ENCODE measurements at places on chromosomes 5 and 9.
A peak's percentile ranks its signal among the peaks of the same experiment; 100 is the strongest.

DNA sequence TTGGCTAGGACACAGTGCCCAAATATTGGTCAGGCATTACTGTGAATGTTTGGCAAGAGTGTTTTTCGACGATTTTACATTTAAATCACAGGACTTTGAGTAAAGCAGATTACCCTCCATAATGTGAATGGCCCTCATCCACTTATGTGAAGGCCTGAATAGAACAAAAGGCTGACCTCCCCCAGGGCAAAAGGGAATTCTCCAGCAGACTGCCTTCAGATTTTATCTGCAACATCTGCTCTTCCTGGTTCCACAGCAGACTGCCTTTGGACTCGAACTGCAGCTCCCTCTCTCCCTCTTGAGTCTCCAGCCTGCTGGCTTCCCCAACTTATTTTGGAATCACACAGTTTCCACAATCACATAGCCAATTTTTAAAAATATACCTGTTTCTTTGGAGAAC lies 7.1 kb upstream of the TMEM215 start:
- DNase-seq, result no peak

DNA sequence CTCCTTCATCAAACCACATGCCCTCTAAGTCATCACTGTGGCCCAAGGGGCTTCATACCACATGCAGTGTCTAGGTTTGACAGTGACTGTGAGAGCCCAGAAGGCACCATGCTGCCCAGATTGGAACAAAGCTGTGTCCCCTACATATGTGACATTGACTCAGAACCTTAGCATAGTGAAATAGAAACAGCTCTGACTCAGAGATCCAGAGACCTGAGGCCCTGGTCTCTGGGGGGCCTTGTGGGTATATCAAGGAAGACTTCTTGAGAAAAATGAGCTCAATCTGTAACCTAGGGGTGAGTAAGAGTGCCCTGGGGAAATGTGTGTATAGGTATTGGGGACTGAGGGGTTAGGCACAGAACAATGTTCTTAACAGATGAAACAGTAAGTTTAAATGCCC lies 7.1 kb upstream of the ENTREP1 start:
- no peak for DNase-seq

- DNase-seq, result no peak
These were observed 95.4 kb upstream of the RETREG1 start for GRCh38 chr5:16712178-16712577.

GRCh38 chr5:39376293-39376714 lies 12.0 kb upstream of the C9 start:
- DNase-seq, result no peak

GRCh38 chr5:146541958-146542849 lies 26.2 kb upstream of the GPR151 start:
- peak; percentile 88 for DNase-seq

DNA sequence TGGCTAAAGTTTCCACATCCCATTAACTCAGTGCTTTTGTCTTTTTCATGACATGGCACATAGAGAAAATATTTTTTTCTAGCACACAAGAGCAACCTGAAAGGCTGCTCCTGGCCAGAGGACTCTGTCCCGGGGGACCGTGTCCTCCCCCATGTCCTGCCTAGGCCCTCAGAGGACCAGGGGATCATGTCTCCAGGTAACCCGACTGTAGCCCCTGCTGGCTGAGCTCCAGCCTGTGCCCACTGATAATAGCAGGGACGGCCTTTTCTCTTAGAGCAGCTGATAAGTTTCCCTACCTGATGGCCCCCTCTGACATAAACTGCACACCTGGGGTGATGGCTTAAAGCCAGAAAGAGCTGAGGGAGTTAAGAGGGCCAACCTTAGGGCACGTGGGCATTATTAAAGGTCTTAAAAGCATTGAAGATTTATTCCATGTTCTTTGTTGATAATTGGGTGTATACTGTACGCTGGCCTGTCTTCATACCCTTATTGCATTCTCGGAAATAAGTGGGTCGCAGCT lies 5.9 kb downstream of the HDHD3 start:
- DNase-seq, result no peak

DNA sequence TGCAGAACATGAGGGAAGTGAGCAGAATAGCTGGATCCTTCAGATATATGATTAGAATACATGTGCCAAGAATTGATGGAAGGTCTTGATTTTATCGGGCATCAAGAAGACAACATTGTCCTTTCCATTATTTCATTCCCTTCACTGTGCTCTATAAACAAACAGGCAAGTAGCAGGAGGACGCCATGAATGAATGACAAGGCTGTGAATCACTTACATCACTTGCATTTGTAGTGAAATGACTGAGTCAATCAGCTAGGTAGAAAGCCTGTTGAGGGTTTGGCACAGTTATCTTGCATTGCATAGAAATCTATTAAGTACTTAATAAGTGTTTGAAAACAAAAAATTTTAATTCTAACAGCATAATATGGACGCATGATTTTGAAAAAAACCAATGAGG lies 548.8 kb upstream of the IZUMO3 start:
- no peak for DNase-seq

- DNase-seq, result no peak
These were observed 4.2 kb downstream of the BARX1 start for GRCh38 chr9:93950619-93951601.

- no peak for DNase-seq
These were observed 7.6 kb downstream of the LMX1B start for GRCh38 chr9:126621061-126621918.

DNA sequence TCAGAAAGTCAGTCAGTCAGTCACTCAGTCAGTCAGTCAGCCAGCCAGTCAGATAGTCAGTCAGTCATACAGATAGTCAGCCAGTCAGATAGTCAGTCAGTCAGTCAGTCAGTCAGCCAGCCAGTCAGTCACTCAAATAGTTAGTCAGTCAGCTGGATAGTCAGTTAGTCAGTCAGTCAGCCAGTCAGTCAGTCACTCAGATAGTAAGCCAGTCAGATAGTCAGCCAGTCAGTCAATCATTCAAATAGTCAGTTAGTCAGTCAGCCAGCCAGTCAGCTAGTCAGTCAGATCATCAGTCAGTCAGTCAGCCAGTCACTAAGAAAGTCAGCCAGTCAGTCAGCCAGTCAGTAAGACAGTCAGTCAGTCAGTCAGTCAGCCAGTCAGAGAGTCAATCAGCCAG lies 477.1 kb downstream of the AGTPBP1 start:
- no peak for DNase-seq

- no peak for DNase-seq
These were observed 112.1 kb upstream of the LMX1B start for GRCh38 chr9:126501383-126502331.

DNA sequence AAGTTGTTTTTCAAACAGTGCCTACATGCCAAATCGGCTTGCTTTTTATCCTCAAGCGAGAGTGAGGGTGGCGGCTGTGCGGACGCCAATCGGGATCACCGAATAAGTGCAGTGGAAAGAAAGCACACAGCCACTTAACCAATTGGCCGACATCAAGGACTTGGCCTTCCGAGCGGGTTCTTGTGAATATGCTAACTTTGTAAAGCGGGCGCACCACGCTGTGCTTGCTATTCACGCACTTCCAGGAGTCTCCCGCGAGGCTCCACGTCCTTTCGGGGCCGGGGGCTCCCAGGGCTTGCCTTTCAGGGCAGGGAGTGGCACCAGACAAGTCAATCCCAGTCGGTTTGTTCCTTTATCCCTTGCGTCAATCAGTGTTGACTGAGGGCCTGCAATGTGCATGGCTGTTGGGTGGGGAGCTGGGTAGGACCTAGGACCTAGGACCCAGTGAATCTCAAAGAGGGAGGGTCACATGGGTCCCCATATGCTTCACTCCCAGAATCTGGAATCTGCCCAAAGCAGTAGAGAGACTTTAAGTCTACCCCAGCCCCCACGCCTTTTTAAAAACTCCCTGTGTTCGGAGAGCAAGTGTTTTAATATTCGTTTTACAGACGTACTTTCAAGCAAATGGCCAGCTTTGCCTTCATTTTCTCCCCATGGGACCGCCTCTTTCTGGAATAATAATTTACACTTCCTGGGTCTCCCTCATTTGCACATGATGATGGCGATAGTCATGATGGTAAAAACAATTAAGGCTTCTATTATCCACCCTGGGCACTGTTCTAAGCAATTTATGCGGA lies 2.0 kb upstream of the GCNT4 start:
- no peak for DNase-seq

DNA sequence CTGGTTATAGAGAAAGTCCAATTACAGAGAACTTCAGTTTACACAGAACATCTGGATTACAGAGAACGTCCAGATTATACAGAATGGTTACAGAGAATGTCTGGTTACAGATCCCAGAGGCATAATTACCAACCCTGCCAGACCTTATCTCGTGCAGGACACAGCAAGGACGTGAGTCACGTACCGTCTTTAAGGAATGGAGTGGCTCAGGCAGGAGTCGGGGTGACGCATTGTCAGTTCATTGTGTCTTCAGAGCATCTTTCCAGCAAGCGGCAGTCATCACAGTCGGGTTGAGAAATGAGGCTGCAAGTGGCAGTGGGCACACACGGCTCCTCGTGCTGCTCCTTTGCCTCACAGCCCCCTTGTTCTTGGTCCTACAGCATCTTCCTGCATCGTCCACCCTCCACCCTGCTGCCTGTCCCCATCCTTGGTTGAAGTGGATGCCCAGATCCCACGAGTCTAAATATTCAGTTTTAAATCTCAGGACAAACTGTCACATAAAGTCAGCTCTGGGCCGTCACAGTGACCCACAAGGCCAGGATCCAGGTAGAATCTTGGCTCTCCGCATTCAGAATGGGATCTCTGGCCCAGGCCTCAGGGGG lies 30.0 kb upstream of the SLC6A19 start:
- DNase-seq, result no peak

GRCh38 chr9:107732781-107733522 lies 243.4 kb upstream of the KLF4 start:
- peak; percentile 33 for DNase-seq

All from nucleus accumbens (tissue), 56 donors.